ENCODE measurements at places on chromosomes 2 and 18.

DNA sequence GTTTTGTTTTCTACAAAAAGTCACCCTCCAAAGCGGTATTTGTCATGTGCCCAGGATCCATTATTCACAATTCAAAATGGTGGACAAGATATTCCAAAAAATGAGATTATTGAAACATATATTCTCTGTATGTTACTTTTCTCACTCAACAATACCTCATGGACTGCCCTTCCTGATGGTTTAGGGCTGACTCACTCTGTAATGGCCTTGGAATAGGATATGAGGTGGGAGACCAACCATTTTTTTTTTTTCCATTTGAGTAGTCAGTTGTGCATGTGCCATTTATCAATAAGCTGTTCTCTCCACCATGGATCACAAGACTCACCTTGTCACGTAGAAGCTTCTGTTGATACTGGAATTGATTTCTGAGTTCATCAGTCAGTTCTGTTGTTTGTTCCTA is 64.5 kb downstream of the LYPD6 start:
- no peak for DNase-seq

DNA sequence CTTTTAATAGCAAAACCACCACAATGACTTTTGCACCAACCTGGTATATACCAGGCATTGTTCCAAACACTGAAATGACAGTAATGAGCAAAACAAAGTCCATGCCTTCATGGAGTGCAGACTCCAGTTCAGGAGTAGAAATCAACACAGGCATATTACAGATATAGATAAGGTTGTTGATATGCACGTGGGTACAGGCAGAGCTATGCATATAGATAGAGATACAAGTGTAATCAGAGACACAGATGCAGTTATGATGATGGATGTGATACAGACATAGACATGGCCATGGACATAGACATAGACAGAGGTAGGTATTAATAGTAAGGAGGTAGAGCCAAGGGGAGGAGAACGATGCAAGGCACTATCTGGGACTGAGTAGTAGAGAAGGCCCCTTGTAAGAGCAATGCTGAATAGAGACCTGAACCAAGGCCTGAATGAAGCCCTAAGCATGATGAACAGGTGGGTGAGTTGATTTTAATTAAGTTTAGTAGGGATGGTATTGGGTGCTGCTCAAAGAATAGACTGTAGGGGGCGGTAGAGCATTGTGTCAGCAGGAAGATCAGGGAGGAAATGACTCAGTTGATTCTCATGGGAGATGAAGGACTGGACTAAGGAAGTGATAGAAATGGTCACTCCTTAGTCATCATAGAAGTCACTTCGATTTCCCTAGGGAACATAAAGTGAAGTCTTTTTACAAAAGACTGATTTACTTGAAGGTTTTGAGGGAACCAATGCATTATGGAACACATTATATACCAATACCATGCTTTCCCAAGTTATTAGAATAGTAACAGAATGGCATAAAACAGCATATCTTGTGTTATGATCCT is 39.4 kb downstream of the CMPK2 start:
- DNase-seq = no peak

DNA sequence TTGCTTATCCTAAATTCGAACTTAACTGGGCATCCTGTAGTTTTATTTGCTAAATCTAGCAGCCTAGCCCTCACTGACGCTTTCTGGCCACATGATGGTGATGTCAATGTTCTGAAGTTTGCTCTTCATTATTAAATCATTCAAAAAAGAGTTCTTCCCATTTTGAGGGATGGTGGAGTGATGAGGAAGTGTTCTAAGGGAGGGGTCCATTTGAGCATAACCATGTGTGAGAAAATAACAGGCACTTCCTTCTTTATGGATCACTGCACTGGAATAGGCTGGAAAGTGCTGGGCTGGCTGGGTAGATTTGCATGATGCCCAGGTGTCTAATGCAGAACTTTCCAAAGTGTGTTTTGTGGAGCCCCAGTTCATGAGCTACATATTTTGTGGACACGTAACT is 74.2 kb downstream of the TNFRSF11A start:
- DNase-seq = no peak

- DNase-seq = no peak
Measured at GRCh38 chr2:102768892-102769291, 7.1 kb downstream of the TMEM182 start.

Data from AG04450 (cell line).